NCI-H526 (cell line): ENCODE measurements at places on chromosomes 6 and 20.

- DNase-seq, result no peak
Observed at GRCh38 chr6:52696418-52696817, 25.5 kb downstream of the TMEM14A start.

DNA sequence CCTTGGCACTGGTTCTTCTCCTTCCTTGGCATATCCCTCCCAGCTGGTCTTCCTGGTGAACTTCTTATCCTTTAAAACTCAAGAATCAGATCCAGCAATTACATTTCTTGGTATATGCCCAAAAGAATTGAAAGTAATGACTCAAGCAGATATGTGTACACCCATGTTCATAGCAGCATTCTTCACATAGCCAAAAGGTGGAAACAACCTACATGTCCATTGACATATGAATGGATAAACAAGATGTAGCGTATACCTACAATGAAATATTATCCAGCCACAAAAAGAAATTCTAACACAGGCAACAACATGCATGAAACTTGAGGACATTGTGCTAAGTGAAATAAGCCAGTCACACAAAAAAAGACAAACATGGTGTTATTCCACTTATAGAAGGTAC lies 103.7 kb upstream of the NT5E start:
- no peak for DNase-seq

GRCh38 chr6:119506631-119507174 lies 157.1 kb upstream of the MAN1A1 start:
- DNase-seq, result no peak

DNA sequence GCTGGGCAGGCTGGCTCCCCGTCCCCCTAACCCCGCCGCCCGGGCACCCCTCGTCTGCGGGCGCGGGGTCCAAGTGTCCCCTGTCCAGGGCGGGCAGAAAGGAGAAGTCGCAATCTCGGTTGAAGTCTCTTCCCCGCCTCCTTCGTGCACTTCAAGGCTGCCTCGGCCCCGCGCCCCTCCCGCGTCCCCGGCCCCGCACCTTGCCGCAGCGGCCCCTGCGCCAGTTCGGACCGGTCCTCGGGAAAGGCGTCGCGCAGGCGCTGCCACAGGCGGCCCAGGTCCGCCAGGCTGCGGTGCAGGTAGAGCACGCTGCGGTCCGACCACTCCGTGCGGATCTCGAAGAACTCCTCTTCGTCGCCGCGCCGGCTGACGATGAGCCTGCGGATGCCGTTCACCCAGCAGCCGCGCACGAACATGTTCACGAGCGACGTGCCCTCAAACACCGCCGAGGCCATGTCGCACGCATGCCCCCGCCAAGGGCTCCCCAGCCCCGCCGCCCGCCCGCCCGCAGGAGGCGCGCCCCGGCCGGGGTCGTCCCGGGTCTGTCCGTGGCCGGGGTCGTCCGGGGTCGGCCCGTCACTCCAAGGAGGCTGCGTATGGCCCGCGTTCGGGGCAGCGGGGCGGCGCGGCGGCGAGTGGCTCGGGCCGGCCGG lies at the start of gene PXDC1:
Gene PXDC1, minus strand, starts transcription at position 637 of the 653 bp plus-strand sequence. Its CDS starts 182 bp downstream, at position 455.
- DNase-seq, result no peak

- DNase-seq, result no peak
Observed at GRCh38 chr6:45505470-45505869, 127.7 kb upstream of the SUPT3H start.
